HAP-1 (cell line): ENCODE measurements at places on chromosomes 5 and 9.
A peak's percentile ranks its signal among the peaks of the same experiment; 100 is the strongest.

DNA sequence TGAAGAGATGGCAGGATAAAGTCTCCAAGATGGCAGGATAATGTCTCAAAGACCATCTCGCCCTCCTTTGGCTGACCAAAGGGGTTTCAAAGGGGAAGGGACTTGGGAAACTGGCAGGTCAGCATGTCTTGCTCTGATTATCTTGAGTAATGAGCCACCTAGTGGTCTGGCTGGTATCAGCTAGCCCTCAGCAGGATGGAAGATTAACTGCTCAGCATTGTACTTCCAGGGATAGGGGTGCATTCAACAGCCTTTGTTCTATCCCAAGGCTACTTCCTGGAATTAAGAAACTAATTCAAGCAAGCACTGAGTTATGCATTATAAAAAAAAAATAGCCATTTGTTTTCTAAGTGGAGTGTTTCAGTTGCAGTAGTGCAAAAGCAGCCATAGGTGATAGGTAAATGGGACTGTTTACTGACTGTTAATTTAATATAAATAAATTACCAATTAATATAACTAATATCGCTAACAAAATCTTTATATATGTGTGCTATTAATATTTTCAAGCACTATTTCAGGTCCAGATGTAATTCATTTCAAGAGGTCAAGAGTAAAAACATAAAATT is 555.5 kb downstream of the CDH9 start:
- peak; percentile 65 for DNase-seq

- DNase-seq = no peak
These were observed 40.0 kb downstream of the PRR16 start for GRCh38 chr5:120504057-120504456.

GRCh38 chr5:944992-945685 is 52.5 kb downstream of the TRIP13 start:
- no peak for DNase-seq

- DNase-seq = no peak
These were observed 831 bp upstream of the TBC1D9B start for GRCh38 chr5:179908528-179908927.

- no peak for DNase-seq
These were observed 95.9 kb upstream of the FBN2 start for GRCh38 chr5:128633901-128634300.

GRCh38 chr5:133307275-133307674 is 255.5 kb downstream of the HSPA4 start:
- no peak for DNase-seq

DNA sequence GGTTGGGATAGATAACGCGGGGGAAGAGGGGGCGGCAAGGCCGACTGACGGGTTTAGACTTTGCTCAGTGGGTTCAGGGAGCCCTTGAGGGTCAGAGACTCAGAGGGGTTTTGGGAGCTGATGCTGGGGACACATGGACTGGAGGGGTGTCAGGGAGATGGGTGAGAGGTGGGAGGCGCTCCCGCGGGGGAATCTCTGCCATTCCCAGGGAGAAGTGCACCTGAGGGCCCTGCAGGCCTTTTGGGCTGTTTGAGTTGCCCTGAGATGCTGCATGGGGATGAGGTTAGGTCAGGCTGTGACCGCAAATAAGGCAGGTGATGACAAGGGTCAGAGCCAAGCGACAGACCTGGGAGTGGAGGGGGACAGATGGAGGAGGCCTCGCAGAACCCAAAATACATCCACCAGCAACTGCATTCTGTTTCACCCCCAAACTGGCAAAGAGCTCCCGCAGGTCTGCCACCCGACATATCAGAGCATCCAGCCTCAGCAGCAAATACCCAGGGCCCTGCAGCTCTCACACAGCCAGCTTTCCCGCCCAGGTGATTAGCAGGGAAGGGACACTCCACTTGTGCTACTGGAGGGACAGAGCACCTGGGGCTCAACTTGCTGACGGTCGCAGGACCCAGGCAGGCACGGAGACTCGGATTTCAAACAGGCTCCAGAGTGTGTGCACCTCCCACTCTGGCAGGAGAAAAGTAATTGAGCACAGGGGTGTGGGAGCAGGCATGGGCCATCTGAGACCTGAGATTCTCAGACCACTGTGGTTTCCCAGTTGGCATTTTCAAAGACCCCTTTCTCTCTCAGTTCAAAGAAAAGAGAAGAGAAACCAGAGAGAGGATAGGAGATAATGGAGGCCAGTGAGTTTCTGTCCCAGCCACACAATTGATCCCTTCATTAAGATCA is 26.4 kb downstream of the TMOD1 start:
- no peak for DNase-seq

DNA sequence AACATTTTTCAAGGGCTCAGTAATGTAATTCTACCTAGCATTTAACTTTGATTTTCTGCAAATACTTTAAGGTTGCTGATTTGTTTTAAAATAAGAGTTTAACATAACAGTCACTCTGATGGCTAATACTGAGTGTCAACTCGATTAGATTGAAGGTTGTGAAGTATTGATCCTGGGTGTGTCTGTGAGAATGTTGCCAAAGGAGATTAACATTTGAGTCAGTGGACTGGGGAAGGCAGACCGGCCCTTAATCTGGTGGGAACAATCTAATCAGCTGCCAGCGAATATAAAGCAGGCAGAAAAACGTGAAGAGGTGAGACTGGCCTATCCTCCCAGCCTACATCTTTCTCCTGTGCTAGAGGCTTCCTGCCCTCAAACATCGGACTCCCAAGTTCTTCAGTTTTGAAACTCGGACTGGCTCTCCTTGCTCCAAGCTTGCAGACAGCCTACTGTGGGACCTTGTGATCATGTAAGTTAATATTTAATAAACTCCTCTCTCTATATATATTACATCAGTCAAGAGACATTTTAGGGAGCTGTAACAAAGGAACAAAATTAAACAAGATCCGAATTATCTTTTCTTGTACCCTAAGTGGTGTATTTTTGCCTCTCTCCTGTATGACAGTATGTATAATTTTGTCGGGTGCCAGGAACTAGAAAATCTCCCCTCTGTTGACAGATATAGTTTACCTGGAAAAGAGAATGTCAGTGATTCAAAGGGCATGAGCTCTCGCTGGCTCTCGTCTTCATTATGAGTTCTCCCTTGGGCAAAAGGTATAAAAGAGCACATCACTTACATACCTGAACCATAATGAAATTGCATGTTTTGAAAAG is 576.1 kb downstream of the LRRC70 start:
- DNase-seq = no peak

- DNase-seq = no peak
These were observed 12.6 kb downstream of the AUH start for GRCh38 chr9:91349115-91349555.

GRCh38 chr5:176948458-176948857 is 49.3 kb upstream of the HK3 start:
- no peak for DNase-seq

GRCh38 chr5:124648902-124649467 is 97.5 kb downstream of the ZNF608 start:
- no peak for DNase-seq

- no peak for DNase-seq
These were observed 1138.9 kb upstream of the WWC1 start for GRCh38 chr5:167152561-167152960.

DNA sequence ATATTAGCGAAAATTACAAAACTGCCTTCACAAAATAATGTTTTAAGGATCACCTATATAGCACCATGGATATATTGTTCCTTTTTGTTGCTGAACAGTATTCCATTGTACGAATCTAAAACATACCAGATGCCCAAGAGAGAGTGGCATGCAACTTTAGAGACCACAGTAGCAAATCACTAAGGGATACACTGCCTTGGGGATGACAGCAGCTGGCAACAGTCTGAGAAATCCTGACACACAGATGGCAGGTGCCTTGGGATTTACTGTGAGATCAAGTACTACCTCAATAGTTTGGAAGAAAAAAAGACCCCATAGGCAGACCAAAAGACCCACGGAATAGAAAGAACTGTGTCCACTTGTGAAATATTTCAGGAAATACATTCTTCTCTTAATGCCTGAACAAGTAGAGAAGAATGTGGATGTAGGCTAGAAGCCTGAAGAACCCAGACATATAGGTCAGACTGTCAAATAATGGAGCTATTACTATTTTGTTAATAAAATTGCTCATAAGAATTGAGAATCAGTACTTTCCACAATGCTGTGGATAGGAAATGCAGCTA is 53.4 kb downstream of the PLPP1 start:
- no peak for DNase-seq

GRCh38 chr9:35294556-35294955 is 132.7 kb downstream of the UNC13B start:
- no peak for DNase-seq

GRCh38 chr5:1103093-1103492 is 8.8 kb downstream of the SLC12A7 start:
- DNase-seq = no peak

- no peak for DNase-seq
These were observed 47.0 kb downstream of the EPB41L4B start for GRCh38 chr9:109273869-109274268.

DNA sequence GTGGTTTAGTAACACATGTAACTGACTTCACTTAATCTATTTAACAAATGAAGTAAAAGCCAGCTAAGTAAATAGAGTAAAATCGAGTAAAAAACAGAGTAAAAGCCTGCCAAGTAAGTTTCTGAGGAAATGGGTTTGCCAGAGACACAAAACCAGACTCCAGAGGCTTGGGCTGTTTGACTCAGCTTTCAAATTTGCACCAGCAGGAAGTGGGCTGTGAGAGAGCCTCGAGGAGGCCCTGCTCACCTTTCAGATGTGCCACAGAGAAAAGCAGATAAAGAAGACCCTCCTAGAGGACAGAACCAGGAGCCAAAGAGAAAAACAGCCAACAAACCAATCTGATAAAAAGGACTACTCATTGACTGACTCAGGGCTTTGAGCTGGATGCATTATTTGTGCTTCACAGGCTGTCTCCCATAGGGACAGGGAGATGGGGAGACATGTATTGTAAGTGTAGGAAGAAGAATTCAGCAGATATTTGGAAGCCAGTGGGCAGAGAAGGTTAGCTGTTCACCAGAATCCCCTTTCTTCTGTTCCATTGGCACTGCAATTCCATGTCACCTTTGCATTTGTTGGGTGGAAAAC is 14.4 kb upstream of the AMACR start:
- DNase-seq = no peak

GRCh38 chr9:120904061-120904977 is 22.3 kb downstream of the TRAF1 start:
- no peak for DNase-seq

- no peak for DNase-seq
These were observed 151.1 kb upstream of the APC start for GRCh38 chr5:112586596-112587062.

DNA sequence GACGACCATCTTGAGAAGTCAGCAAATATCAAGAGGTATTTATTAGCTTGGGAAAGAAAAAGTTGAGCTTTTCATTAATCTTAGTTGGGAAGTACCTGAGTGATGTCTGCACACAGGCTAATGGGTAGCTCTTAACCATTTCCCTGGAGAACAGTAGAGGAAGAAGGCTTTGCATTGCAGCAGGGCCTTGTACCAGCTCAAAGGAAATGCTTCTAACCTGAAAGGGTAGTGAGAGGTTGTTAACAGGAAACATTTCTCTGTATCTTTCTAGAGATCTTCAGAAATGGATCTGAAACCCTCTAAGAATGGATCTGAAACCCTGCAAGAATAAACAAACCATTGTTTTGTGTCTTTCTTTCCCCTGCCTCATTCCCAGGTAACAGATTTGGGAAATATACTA is 393.3 kb downstream of the PLK2 start:
- no peak for DNase-seq

- DNase-seq = no peak
These were observed 690.9 kb downstream of the ISL1 start for GRCh38 chr5:52073993-52074689.

DNA sequence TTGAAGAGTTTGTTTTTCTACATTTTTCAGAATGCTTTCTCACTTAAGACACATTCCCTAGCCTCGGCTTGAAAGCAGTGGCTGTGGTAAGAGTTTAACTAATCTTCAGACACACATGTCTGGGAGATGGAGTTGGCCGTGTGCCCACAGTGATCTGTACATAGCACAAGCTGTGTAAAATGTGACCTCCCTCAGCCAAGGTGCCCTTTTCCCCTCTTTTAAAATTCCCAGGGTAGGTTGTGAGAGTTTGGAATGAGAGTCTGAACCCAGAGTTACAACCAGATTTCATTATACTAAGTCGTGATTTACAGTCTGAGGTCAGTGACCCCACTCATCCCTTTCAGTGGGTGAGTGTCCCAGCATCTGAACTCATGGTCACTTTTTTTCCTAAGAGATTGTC is 230.4 kb downstream of the DOCK8 start:
- peak; percentile 28 for DNase-seq

GRCh38 chr5:142472306-142472951 is 147.6 kb upstream of the SPRY4 start:
- no peak for DNase-seq

DNA sequence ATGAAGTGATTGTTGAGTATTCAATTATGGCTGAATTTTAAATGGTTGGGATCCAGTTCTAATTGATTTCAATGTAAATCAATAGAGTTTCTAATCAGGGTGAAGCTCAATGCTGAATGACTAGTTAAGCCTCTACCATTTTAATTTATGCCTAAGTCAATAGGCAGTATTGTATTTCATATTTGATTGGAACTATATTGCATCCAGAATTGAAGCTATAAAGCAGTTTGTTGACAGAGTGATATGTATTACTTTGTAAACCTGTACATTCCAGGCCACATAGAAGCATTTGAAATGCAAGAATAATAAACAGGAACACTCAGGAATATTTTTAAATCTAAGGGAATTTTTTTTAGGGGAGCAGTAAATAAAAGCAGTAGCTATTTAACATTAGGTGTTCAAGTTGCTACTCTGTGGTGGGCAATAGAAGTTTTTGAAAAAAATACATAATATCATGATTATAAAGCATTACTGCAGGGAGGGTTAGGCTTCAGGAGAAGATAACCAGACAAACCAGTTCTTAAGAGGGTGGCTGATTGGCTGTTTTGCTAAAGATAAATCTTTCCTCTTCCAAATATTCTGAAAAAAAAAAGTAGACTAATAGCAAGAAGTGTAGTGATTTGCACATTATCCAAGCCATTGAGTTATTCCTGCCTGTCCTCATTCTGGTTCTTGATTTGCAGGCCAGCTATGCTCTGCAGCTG is 492.0 kb upstream of the MEF2C start:
- DNase-seq = no peak

DNA sequence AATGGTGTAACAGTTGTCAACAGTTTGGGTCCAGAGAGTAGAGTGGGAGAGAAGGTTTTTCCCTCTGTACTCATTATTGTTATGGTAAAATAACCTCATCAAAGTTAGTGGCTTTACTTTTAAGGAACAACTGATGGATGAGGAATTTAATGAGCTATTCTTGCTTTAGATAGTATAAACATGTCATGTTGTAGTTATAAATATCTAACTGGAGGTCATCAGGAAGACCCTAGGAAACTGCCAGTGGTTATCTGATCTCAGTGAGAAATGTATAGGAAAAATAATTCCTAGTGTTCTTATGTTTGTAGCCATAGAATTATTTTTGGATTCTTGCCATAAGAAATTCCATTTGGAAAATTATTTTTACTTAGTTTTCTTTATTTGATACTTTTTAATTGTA is 4.1 kb downstream of the ERCC6L2 start:
- DNase-seq = no peak

DNA sequence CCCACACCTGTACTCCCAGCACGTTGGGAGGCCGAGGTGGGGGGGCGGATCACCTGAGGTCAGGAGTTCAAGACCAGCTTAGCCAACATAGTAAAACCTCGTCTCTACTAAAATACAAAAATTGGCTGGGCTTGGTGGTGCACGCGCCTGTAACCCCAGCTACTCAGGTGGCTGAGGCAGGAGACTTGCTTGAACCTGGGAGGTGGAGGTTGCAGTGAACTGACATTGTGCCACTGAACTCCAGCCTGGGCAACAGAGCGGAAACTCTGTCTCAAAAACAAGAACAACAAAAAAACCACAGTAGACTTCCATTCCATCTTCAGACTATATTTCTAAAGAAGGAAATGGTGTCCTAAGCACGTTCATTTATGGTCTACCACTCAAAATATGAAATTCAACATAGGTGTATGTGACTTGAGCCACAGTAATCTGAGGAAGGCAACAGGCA is 14.2 kb upstream of the SERINC5 start:
- DNase-seq = no peak
